ENCODE measurements at places on chromosomes 2 and 18.

DNA sequence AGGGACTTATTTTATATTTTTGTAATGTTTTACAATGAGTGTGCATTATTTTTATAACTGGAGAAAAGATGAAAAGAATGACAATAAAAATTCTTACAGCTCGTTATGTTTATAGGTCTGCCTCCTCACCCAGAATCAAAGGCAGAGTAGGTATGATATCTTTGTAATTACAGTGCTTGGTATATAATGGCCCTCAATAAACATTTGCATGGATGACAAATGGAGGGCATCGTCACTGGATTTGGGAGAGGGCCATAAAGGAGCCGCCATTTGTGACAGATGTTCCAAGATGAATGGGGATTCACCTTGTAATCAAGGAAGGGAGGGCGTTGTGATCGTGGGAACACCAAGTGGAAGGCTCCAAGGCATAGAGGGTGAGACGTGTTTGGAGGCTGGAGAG is 22.6 kb upstream of the GIGYF2 start:
- no peak for DNase-seq

- DNase-seq: no peak
Observed at GRCh38 chr2:151786483-151786882, 41.7 kb downstream of the ARL5A start.

- DNase-seq: no peak
Observed at GRCh38 chr2:173441222-173441621, 86.5 kb downstream of the CDCA7 start.

- no peak for DNase-seq
Observed at GRCh38 chr18:27042177-27042576, 142.9 kb downstream of the CHST9 start.

DNA sequence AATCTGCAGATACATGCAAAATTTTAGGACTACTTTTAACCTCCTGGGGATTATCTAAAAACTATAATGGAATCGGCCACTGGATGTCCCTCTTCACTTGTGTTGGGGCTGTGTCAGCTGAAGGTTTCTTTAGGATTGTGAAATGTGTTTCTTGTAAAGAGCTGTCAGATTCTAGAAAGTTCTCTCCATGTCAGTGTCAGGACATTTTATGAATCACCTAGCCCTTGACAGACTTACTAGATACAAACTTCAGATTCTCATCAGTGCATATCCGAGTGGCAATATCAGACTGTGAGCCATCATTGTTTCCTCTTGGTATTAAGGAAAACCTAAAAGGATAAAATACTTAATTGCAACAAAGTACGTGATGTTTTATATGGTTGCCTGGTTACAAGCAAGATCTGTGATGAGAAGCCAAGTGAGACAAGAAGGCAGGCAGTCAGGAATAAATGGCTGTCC is 107.3 kb downstream of the CPS1 start:
- DNase-seq: peak; percentile 25

DNA sequence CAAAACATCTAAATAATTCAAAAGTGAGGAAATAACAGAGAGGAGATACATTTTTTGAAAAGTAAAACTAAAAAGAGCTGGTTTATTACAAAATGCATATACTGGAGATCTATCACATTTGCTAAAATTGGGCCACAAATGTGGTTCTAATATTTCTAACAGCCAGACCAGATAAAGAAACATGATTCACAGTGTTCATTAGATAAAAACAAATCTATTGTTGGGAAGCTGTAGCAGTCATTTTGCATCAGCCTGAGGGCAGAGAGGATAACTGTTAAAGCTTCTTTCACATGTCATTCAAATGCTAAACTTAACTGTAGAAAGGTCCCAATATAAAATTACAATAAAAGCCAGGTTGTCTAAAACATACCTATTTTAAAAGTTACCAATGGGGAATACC is 148.3 kb downstream of the GULP1 start:
- no peak for DNase-seq

DNA sequence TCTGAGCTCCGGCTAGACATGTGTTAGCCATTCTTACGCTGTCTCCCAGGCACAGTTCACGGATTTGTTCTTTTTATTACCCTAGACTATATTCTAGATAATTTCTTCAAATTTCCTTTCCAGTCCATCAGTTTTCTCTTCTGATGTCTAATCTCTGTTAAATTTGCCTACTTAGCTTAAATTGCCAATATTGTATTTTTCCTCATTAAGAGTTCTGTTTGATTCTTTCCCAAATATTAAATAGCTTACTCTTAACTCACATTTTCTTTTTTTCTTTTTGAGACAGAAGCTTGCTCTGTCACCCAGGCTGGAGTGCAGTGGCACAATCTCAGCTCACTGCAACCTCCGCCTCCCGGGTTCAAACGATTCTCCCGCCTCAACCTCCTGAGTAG is 21.2 kb downstream of the CROCC2 start:
- DNase-seq: no peak

GRCh38 chr2:114083717-114084387 is 194.0 kb downstream of the ACTR3 start:
- no peak for DNase-seq

DNA sequence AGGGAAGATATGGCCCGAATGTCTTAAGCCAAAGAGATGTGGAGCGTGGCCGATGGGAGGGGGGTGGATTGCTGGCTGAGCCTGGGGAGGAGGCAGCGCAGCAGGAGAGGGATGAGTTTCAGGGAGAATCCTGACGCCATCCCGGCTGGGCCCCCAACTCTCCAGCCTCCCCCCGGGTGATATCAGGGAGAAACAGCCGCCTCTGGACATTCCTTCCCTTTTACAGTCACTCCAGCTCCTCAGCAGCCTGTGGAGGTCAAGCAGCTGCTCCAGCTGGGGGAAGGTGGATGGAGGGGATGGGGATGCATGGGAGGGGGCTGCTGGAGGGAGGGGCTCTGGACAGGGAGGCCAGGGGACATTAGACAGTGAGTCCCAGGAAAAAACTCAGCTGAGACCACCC is 9.5 kb upstream of the DES start:
- no peak for DNase-seq

DNA sequence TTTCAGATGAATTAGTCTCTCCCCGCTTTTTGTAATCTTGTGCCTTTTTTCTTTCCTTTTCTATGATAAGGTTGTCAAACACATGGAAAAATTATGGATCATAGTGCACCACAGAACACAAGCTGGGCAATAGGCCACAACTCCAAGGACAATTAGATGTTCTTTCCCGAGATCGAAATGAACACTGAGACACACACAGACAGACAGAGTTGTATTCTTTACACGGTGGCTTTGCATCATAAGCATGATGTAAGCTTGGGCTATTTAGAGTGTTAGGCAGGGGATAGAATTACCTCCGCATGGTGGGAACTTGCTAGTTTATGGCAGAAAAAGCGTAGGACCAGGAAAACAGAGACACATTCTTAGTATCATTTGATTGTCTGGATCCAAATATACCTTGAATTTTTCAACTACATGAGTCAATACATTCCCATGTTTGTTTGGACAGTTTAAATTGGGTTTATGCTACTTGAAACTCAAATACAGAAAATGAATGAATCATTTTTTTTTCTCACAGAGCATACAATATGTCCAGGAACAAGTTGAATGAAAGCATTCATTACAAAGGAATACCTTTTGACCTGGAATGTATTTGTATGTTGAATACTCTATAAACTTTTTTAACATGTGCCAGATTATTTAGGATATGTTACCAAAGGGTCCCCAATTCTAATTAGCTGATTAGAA is 1611.5 kb upstream of the TMEFF2 start:
- no peak for DNase-seq

DNA sequence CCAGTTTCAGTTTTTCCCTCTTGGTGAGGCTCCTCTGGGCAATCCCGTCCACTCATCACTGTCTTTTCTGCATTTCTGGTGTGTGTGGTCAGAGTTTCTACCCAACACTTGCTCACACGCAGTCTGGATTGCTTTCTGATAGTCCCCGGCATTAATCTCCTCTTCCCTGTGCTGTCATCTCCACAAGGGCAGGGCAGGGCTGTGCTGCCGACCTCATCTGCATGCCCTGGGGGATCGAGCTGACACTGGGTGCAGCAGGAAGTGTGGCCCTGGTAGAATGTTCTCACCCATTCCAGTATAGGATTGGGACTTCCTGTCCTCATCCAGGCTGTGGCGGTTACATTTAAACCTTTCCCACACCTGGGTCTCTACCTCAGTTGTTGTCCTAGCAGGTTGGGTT is 80.0 kb upstream of the FAM136A start:
- DNase-seq: no peak

DNA sequence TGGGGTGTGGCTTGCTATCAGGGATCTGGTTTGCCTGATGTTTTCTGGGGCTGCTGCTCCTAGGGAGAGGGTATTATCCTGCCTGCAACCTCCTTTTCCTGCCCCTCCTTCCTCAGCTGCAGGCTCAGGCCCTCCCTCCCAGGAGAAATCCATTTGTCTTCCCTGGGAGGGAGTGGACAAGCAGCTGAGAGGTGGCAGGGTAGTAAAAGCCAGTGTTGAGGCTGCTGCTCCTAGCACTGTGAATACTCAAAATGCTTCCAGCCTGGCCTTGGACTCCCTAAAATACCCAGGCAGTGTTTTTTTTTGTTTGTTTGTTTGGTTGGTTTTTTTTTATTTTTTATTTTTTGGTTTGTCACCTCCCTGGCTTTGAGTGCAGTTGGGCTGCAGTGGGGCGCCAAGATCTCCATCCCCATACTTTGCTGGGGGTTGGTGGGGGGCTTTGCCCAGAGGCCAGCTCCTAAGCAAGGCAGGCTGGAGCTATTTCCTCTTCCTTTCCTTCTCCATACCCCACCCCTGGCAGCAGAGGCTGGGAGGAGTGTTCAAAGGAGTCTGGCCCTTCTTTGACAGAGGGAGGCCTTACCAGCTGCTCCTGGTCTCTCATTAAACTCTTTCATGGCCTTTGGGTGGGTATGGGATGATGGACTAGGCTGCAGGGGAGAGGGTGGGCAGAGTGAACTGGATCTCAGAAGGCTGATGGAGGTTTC is 13.6 kb downstream of the HOXD3 start:
- no peak for DNase-seq

DNA sequence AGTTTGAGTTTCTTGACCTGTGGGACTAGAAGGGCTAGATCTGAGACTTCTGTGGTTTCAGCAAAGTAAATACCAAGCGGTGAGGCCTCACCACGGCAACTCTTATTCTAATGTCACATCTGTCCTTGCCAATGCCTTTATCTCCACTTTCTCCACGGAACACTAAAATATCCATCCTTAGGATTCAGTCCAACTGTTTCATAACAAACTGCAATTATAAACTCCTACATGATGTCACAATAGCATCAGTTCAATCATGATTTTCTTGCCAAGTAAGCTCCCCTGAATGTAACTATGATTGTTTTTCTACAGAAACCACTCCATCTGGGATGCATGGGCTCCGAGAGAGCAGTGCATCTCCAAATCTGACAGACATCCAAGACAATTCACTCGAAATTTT is 79.6 kb downstream of the LRATD1 start:
- no peak for DNase-seq

DNA sequence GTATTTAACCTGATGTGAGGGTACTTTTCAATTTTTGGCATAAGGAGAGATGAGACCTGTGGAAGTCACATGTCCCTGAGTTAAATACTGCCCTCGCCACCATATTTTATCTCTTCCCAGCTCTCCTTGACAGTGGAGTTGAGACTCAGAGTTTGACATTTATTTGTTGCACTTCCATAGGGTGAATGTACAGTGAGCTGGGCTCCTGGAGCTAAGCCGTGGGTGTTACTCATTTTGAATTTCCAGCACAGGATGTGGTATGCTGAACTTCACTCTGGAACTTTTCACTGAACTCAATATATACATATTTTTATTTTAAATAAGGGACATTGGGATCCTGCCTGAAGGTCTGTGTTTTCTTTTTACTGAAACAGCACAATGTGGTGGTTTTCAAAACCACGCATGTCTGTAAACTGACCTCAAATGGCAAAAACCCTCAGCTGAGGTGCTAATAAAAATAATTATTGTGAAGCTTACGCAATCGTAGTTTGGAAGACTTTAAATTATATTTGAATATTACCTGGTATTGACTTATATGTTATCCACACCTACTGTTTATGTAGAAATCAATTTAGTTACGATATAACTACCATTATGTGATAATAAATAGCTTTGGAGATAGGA is 12.1 kb downstream of the RNF144A start:
- DNase-seq: peak; percentile 32

GRCh38 chr2:12452185-12452584 is 264.6 kb upstream of the TRIB2 start:
- DNase-seq: peak; percentile 66

- peak; percentile 69 for DNase-seq
Observed at GRCh38 chr2:8678731-8679566, 2.9 kb upstream of the ID2 start.

DNA sequence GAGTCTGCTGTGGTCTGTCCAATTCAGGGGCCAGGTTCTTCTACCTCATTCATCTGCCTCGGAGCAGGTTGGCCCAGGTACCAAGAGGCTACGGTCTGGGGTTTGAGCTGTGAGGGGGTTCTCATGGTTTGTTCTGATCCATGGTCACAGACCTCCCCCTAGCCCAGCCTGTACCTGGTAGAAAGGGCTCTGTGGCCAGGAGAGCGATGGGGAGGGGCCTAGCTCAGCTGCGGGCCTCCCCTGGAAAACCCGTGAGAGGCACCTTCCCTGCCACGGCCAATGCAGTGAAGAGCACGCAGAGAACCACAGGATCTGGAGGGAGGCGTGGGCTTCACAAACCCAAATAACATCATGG is 19.6 kb upstream of the ALLC start:
- DNase-seq: no peak

DNA sequence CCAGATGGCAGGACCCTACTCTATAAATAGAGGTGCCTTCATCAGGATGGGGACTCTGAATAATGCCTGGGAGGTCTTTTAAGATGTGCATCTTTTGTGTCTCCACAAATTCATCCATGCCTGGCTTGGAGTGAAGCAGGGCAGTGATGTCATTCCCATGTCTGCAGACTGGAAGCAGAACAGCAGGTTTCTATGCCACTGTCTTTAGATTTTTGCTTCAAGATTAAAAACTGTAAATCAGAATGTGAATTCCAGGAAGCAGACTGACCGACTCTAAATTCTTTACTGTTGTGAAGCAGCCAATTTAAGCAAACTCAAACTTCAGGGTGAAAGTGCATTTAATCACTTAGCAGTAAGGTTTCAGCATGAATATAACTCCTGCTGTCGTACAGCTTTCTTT is 159.3 kb downstream of the SCG2 start:
- no peak for DNase-seq

GRCh38 chr2:241354668-241355658 is 1.1 kb upstream of the FARP2 start:
- DNase-seq: no peak

GRCh38 chr18:25326361-25326952 is 25.5 kb downstream of the ZNF521 start:
- DNase-seq: no peak

GRCh38 chr2:205366336-205367060 is 315.8 kb upstream of the NRP2 start:
- no peak for DNase-seq
